Mesenteric fat pad (tissue), 1 donor: ENCODE measurements at places on chromosomes 5 and 9. TPM values are rescaled to one million over a fixed set of nuclear protein-coding genes. Genes with fewer than 3 reads are reported as not detected.

GRCh38 chr9:95148208-95148520, 169.3 kb downstream of the FANCC start:
- DNase-seq = no peak

The EIF4EBP3 gene
- 22.5 TPM for total RNA-seq

The GLDC gene
- 0.19 TPM for total RNA-seq

- no peak for DNase-seq
Observed at GRCh38 chr5:14489643-14490042, 91.9 kb upstream of the OTULINL start.
